Activated CD8-positive, alpha-beta memory T cell treated with anti-CD3 and anti-CD28 coated beads for 24 hours (primary cell): ENCODE measurements at places on chromosomes 1 and 21.

DNA sequence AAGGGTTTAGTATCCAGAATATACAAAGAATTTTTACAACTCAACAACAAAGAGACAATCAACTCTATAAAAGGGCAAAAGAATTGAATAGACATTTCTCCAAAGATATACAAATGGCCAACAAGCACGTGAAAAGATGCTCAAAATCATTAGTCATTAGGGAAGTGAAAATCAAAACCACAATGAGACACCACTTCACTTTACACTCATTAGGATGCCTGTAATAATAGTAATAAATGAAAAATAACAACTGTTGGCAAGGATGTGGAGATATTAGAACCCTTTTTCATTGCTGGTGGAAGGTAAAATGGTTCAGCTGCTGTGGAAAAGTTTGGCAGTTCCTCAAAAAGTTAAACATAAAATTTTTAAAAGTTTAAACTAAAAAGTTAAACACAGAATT lies 7.0 kb upstream of the ABCD3 start:
- DNase-seq, result no peak

- DNase-seq, result no peak
Measured at GRCh38 chr1:71399594-71399993, 318.8 kb upstream of the ZRANB2 start.

- DNase-seq, result no peak
Measured at GRCh38 chr1:187078321-187078720, 249.6 kb downstream of the PLA2G4A start.

DNA sequence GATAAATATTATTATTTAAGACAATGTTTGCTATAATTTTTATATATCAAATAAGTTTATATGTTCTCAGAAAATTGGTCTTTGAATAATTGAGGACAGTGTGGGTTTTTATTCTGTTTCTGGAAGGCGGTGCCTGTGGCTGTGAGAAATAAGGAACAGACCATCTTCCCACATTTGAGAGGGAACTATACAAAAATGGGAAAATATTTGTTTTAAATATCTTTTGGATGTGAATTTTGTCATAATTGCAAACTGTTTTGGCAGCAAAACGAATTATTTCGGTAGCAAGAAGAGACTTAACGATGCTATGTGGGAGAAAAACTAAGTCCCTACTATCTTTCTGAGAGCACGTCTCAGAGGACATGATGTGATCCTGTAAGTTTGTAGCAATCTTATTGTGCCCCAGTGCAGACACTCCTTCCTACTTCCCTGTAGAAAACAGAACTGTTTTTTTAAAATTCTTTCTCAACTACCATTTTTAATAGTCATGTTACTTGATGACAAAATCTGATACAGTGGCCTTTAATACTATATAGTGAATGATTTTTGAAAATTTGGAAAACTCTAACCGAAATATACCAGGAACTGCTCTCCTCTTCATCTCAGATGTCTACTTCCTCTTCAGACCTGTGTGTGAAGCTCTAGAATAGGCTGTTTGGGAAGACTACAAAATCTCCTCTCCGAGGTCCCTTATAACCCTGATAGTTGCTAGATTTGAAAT lies 25.4 kb downstream of the PTPRC start:
- DNase-seq, result no peak

DNA sequence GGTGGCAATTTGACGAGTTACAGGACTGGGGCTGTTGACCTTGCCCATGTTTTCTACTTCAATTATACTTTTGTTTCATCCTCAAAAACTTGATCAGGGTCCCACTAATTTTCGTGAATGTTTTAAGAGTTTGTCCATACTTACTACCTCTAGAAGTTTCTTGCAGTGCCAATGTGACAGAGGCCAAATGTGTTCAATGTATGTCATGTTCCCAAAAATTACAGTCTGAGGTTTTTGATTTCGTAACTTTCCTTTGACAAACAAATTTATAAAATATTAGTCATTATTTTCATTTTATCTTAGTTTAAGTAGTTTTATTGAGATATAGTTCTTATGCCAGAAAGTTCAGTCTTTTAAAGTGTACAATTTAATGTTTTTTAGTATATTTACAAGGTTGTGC lies 15.3 kb downstream of the VPS13D start:
- DNase-seq, result no peak

GRCh38 chr1:230391776-230392535 lies 34.2 kb downstream of the PGBD5 start:
- no peak for DNase-seq

DNA sequence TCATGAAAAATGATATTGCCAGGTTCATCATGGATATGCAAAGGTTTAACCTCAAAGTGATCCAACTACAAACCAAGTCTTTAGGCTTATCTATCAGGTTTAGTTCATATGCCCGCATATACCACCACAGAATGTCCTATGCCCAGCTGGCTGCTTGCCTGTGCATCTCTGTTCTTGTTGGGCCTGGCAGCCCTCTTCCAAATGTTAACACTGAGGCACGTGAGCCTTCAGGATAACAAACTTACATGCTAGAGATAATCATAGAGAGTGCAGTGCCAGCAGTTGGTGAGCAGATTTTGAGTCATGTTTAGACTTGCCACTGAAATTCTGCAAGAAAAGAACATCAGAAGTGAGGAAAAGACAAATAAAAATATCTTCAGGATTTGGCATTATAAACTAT lies 607.9 kb upstream of the TMPRSS15 start:
- DNase-seq, result no peak

DNA sequence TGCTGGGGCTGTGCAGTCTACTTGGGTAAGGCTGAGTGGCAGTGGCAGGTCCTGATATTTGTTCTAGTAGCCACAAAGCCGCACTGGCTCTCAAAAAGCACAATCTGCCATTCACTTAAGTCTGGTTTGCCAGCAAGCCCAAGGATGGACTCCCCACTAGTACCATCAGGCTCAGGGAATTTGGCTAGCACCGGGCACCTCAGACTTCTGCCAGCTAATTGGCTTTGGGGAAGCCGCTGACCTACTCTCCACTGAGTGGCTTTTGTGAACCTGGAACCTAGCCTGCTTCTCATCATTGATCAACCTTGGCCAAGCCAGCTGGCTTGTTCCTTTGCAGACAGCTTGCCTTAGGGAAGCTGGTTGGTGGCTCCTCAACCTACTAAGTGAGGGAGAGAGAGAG lies 83.1 kb downstream of the ESRRG start:
- DNase-seq, result no peak

DNA sequence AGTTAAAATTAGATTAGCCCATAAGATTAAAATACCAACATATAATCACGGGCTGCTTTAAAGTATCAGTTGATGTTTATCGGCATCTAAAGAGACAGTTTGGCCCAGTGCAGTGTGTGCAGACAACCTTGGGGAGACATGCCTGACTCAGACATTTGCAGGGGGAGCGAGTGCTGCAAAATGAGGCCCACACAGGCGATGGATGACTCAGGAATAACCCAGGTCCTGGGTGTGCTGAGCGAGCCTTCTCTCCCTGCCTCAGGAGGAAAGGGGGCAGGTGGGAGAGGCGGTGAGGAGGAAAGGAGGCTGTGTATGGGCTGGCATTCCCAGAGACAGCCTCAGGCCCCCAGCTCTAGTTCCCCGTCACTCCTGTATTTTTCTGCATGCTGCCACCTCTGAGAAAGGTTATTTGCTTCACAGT lies 9.0 kb downstream of the SLC9A1 start:
- no peak for DNase-seq

GRCh38 chr1:170881268-170882265 lies 53.8 kb upstream of the MROH9 start:
- no peak for DNase-seq

- no peak for DNase-seq
Measured at GRCh38 chr1:9606948-9607347, 18.2 kb downstream of the TMEM201 start.

GRCh38 chr1:27416387-27417111 lies 24.1 kb downstream of the GPR3 start:
- no peak for DNase-seq

DNA sequence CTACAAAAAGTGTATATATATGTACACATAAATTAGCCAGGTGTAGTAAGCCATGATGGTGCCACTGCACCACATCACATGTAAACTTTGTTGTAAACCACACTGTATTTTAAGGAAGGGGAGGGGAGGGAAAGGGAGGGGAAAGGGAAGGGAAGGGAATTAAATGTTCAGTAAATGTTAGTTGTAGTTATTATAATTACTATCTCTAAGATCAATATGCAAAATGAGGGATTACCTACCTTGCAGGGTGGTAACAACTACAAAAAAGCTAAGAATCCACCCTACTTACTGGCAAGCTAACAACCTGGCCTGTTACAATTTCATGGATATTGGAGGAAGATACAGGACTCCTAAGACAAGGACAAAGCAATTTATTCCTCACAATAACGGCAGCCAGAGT lies 17.7 kb downstream of the FAF1 start:
- no peak for DNase-seq

GRCh38 chr1:14334336-14335176 lies 263.9 kb upstream of the KAZN start:
- DNase-seq, result no peak

DNA sequence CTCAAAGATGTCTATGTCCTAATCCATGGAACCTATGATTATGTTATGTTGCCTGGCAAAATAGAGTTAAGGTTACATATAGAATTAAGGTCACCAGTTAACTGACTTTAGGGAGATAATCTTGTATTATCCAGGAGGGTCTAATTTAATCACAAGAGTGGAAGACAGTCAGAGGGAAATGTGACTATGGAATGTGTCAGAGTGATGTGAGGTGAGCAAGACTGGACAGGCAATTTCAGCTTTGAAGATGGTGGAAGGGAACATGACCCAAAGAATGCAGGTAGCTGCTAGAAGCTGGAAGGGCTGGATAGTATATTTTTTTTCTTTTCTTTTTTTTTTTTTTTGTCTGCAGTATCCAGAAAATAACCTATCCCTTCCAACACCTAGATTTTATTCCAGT lies 241.7 kb upstream of the NEGR1 start:
- DNase-seq, result no peak

DNA sequence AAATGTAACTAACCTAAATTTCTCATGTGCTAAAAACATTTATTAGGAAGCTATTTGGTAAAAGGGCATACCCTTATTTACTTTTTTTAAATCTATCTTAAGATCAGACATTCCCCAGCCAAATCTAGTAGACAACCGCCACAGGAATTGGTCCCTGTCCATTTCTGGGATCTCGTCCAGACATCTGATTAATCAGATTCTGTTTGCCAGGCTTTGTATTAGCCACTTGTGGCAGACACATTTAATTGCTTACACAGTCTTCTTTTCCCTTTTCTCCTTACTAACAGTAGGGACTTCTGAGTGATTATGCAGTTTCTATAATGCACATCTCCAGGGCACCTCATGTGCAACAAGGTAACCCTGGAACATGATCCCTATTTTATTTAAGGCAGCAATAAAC lies 449.0 kb upstream of the RGS18 start:
- no peak for DNase-seq

GRCh38 chr21:39638281-39638680 lies 25.5 kb downstream of the B3GALT5 start:
- no peak for DNase-seq

DNA sequence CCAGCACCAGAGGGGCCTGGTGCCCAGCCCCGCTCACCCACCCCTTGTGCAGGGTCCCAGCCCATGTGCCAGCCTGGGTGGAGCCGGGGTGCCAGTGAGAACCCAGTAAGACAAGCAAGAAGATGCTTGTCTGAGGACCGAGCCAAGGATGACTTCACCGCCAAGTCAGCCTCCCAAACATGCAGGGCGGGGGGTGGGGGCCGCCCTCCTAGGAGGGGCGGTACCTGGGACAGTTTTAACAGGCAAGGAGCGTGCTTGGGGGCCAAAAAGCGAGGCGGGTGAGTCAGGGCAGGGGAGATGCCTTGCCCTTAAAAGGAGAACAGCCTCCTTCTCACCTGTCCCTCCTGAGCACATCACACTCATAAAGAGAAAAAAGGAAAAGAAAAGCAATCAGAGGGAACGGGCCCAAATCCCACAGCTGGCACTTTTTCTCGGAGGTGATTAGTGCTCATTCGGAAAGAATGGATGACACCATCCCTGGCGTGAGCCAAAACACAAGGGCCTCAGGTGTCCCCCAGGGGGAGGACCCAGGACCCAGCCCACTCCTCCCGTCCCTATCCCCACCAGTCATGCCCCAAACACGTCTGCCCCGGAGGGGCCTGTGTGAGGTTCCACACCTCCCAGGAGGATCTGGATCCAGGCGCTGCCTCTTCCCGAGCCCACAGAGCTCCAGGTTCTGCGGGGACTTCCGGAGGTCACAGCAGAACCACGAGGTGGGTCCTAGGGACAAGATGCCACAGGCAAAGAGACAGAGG lies 77.6 kb upstream of the IFFO2 start:
- no peak for DNase-seq

- no peak for DNase-seq
Measured at GRCh38 chr1:219308367-219308766, 134.7 kb downstream of the LYPLAL1 start.

- DNase-seq, result no peak
Measured at GRCh38 chr1:209106237-209106741, 477.2 kb upstream of the CAMK1G start.

- DNase-seq, result no peak
Measured at GRCh38 chr1:153533689-153534201, 2.0 kb downstream of the S100A6 start.
